CD8-positive, alpha-beta T cell (primary cell): ENCODE measurements at places on chromosomes 1 and 21. TPM values are rescaled to one million over a fixed set of nuclear protein-coding genes. Genes with fewer than 3 reads are reported as not detected.

DNA sequence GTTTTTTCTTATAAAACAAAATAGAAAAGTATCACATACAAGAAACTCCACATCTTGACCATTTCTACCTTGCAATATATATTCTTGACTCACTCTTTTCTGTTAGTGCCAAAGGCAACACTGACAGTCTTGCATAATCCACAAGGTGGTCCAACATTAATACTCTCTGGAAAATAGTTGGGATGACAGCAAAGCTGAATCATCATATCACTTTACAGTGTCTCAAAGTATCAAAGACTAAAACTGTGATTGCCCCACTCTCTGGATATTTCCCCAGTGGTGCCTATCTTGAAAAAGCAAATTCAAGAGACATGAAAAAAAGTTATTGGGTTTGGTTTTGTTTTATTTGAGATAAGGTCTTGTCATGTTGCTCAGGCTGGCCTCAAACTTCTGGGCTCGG lies 14.6 kb upstream of the TGFBR3 start:
- no peak for DNase-seq

DNA sequence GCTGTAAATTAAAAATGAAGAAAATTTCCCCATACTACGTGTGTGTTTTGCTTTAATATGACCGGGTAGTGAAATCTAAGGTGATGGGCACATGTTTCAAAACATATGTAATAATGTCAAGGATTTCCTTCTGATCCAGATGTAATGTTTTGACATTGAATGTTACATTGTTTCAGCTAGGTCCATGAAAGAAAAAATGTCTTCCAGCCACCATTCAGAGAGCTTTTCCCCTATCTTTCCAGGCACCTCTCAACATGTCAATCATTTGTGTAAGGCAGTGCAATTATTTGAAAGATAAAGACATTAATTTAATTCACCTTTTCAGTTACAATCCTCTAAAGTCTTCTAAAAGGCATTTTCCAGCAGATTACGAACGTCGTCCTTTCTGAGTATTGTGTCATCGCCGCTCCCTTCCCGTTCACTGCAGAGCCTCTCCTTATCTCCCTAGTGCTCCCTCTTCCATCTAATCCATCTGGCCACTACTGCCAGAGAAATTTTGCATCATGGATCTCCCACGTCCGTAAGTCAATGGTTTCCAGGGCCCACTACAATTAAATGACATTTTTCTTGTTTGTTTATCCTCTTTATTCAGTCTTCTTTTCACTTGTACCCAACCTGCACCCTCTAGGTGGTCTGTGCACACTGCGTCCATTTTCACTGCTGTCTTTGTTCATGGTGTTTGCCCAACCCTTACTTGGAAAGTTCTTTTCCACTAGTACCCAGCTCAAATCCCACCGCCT lies 1.3 kb upstream of the VAMP3 start:
- no peak for DNase-seq

DNA sequence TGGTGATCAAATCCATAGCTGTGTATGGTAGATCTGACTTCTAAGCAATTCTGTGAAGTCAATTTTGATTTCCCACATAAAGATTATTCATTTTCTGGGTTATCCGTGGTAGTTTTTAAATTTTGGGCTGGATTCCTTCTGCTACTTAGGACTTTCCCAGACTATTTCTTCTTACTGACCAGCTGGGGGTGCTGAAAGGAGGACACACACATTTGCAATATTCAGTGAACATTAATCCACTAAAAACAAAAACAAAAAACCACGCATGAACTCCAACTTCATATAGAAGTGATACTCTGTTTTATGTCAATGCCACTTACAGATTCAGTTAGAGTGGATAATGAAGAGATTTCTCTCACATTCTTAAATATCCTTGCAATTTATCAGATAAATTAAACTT lies 105.4 kb downstream of the KCTD3 start:
- no peak for DNase-seq

The PLPP3 gene
- not detected for total RNA-seq
